ENCODE measurements at places on chromosomes 4 and X.

DNA sequence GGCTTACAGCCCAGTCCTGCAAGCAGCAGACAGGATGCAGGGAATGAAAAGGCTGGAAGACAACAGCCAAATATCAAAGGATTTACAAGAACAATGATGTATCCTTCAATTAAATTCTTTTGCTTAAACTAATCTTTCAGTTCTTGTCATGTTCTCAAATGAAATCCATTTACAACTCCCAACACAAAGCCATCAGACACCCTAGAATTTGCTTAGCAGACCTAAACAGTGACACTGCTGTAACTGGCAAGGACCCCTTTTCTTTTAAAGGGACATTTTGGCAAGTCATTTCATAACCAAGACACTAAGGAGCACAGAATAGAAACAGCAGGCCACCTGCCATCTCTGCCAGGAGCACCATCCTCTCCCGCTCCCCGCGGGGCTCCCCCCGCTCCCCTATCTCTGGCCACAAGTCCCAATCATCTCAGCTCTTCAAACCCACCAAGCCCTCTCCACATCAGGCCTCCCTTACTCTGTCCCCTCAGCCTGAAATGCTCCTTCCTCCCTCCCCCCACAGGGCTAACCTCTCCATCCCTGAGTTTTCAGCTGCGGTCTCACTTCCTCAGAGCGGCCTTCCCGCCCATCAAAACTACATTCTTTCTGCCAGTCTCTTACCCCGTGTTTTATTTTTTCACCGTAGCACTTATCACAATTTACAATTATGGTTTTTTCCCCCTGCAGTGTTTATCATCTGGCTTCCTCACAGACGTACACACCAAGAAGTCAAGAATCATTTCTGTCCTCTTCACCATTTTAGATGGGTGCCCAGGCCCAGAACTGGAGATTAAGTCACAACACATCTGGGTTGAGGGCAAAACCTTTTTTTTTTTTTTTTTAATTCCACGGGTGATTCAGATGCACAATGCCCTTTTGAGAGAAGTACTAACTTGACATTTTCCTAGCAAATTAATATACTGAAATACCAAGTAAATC, 45.8 kb downstream of the TSPAN5 start:
- DNase-seq: no peak

DNA sequence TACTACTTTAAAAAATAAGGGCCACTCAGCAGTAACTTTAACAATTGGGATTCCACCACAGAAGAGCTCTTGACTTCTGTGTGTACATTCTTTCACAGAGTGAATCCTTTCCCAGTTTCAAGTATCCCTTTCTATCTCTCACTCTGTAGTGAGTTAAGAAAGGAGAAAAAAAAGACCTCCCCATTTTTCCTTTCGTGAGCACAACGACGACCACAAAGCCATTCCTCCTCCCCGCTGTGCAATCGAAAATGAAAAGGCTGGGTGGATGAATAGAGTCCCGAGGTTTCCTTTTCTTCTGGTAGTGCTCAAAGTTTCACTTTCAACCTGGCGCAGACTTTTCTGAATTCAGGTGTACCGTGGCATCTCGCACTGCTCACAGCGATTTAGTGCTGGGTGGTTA, 58.0 kb downstream of the TAB3 start:
- DNase-seq: no peak

DNA sequence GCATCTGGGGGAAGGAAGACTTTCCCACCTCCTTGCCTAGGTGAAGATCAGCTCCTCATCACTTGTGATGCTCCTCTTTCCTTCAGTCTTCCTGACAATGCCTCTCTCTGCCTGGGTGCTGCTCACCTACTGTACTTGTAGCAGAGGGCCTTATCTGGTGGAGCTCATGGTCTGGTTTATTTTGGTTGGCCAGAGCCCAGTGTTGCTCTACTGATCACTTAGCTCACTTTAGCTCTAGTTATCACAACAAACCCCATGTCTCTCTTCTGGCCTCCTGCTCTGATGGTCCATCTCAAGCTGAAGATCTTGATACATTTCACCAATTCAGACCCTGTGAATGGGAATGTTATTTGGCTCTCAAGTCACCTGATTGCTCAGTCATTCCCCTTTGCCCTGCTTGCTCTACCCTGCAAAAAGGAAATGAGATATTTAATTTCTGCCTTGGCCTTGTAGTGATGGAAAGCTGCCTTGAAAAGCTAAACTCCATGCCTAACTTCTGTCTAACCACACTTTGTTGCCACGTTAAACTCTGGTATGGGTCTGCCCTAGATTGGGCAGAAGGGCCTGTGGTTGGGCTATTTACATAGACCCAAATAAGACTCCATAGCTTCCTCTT, 30.3 kb upstream of the ADH1C start:
- DNase-seq: no peak

DNA sequence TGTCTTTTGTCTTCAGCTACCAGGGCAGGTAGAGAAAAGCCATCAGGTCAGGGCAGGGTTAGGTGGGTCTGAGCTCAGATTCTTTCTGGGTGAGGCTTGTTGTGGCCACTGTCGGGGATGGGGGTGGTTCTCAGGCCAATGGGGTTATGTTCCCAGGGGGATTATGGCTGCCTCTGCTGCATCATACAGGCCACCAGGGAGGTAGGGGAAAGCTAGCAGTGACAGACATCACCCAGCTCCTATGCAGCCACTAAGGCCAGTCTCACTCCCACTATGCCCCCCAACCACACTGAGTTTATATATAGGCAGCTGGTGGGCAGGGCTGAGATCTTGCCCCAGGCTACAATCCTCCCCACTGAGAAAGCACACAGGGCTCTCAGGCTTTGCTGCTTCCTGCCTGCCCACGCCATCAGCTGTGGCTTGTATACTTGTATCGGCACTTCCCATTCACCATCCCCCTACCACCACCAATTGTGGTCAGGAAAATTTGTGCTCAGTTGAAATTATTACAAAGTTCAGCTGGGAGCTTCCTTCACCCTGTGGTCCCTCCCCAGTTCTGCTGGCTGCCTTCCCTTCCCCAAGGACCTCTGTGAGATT, 72.6 kb upstream of the PTPN13 start:
- DNase-seq: no peak

DNA sequence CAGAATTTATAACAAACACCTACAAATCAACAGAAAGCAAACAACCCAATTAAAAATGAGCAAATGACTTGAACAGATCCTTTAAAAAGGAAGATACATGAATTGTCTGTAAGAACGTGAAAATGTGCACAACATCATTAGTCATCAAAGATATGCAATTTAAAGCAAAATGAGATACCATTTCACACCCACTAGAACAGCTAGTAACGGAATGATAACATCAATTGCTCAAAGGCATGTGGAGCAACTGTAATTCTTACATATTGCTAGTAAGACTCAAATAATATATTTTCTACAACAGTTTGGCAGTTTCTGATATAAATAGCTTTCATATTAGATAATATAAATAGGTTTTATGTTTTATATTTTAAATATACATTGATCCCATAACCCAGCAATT, 82.5 kb downstream of the LCORL start:
- DNase-seq: no peak

- DNase-seq: no peak
These were observed 31.6 kb downstream of the SMIM10L2A start for GRCh38 chrX:135453381-135453780.

DNA sequence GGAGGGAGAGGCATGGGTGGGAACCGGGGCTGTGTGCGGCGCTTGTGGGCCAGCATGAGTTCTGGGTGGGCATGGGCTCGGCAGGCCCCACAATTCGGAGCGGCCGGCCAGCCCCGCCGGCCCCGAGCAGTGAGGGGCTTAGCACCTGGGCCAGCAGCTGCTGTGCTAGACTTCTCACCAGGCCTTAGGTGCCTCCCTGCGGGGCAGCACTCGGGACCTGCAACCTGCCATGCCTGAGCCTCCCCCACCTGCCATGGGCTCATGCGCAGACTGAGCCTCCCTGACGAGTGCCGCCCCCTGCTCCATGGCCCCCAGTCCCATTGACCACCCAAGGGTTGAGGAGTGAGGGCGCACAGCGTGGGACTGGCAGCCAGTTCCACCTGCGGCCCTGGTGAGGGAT, 573.9 kb downstream of the TMA16 start:
- DNase-seq: no peak

DNA sequence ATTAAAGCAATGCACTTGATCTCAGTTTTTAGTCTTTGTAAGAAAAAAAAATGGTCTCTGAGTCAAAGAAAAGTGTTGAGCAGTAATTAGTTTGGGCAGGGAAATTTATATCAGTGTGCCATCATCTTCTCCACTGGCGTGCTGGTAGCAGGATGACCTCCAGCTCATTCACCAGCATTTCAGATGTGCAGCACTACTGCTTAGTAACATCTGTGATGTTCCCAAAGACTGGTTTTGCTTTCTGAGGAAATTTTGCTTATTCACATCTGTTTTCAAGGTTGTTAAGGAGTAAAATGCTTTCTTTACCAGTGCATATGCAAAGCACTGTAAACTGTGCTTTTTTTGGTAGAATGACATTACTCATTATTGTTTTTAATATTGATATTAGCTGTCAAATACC, 540.4 kb downstream of the TRAM1L1 start:
- no peak for DNase-seq

DNA sequence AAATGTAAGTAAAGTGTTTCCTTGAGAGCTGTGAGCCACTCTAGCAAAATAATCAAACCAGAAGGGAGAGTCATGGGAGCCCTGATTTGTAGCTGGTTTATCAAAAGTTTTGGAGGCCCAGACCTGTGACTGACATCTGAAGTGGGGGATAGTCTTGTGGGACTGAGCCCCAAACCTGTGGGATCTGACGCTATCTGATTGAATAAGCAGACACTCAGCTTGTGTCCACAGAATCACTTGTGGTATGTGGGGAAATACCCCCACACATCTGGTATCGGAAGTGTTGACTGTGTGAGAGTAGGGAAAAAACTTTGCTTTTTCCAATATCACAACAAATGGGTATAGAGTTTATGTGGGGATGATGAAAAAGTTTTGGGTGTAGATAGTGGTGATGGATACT, 35.4 kb downstream of the FUNDC1 start:
- no peak for DNase-seq

- no peak for DNase-seq
These were observed 29.6 kb upstream of the MND1 start for GRCh38 chr4:153314915-153315314.

- DNase-seq: no peak
These were observed 235.7 kb downstream of the NKX6-1 start for GRCh38 chr4:84263415-84263814.

- DNase-seq: no peak
These were observed 68.0 kb upstream of the TLR2 start for GRCh38 chr4:153616006-153616555.

GRCh38 chr4:129337228-129337620, 241.3 kb downstream of the C4orf33 start:
- DNase-seq: no peak

DNA sequence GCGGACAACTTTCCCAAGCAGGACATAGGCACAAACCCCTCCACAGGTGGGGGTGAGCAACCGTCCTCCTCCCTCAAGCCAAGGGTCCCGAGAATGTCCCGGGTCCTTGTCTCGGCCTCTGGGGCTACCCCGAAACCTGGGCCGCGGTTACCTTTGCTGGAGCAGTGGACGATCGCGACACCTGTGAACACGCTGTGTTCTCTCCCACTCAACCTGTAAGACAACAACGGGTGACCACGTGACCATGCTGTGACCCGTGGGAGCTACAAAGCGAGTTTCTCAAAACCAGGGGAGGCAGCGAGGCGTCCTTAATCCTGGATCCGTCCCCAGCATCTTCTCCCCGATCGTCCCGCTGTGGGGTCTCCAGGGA, 17.9 kb downstream of the ASMTL start:
- no peak for DNase-seq

DNA sequence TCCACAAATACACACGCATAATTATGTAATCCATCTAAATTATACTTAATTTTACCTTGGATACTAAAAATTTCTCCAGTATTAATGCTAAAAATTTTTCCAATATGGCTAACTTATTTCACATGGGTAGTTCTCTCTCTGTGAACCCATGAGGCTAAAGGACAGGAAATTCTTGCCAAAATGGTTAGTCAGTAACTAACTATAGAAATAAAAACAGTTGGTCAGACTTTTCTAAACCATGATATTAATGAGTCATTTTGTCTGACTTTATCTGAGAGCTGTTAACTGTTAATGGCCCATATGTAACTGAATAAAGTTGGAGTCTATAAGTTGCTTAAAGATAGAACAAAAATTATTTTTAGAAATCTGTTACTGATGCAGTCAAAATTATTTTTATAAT, 549.4 kb downstream of the TLL1 start:
- DNase-seq: no peak

- no peak for DNase-seq
These were observed 1301.9 kb downstream of the PCDH7 start for GRCh38 chr4:32022071-32022470.

DNA sequence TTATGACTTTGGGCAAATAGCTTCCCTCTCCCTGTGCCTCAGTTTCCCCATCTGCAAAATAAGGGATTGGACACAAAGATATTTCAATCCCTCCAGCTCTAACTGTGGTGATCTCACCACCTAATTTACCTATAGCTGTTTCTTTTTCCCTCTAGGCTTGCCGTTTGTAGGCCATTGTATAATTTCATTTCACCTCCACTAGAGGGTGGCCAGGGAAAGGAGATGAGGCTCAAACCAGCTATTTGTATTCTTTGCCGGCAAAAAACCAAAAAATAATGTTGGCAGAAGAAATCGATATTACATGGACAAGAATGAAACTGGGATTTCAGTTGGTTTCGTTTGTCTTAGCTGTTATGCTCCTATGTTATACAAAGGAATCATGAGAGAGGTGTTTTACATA, 36.1 kb upstream of the DOCK11 start:
- DNase-seq: no peak

- no peak for DNase-seq
These were observed 316.8 kb downstream of the NAF1 start for GRCh38 chr4:162849937-162850336.

GRCh38 chrX:3449287-3449686, 102.8 kb upstream of the MXRA5 start:
- no peak for DNase-seq

GRCh38 chr4:105417624-105418023, 56.2 kb downstream of the PPA2 start:
- DNase-seq: no peak

DNA sequence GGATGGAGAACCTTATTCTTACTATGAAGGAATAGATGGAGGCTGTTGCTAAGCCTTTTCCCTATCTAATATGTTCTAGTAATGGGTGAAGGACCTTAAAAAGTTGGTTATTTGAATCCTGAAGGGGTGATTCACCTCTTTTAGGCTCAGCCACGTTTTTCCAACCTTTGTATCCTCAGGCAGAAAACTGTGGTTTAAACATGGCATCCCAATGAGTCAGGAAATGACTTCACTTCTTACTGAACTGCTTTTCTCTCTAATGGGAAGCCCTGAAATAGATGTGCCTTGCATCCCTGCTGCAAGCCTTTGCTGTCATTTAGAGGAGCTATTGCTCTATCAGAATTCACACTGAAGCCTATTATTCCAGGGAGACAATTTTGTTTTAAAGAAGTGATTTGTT, 191.0 kb upstream of the ARX start:
- no peak for DNase-seq

GRCh38 chr4:4574792-4575191, 32.9 kb upstream of the STX18 start:
- DNase-seq: no peak

- no peak for DNase-seq
These were observed 58.6 kb upstream of the TLL1 start for GRCh38 chr4:165814256-165815020.

Data from cortex of kidney (tissue), 1 donor.